ENCODE measurements at places on chromosomes 7 and 10.

GRCh38 chr10:84138478-84139125, 707 bp upstream of the GHITM start:
- DNase-seq = no peak

GRCh38 chr7:55134359-55134725, 115.5 kb downstream of the EGFR start:
- DNase-seq = no peak

DNA sequence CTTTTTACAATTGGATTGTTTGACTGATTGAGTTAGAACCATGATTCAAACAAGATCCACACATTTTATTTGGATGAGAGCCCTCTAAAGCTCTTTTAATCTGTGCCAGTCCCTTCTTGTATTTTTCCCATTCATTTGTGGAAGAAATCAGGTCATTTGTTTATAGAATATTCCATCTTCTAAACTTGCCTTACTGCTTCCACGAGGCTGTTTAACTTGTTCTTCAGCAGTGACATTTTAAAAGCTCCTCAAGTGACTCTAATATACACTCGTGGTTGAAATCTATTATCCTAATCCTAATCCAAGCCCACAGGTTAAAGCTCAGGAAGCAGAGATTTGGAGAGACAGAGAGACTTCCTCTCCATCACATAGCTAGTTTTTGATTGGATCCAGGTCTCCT, 155.4 kb upstream of the SVIL start:
- DNase-seq = no peak

DNA sequence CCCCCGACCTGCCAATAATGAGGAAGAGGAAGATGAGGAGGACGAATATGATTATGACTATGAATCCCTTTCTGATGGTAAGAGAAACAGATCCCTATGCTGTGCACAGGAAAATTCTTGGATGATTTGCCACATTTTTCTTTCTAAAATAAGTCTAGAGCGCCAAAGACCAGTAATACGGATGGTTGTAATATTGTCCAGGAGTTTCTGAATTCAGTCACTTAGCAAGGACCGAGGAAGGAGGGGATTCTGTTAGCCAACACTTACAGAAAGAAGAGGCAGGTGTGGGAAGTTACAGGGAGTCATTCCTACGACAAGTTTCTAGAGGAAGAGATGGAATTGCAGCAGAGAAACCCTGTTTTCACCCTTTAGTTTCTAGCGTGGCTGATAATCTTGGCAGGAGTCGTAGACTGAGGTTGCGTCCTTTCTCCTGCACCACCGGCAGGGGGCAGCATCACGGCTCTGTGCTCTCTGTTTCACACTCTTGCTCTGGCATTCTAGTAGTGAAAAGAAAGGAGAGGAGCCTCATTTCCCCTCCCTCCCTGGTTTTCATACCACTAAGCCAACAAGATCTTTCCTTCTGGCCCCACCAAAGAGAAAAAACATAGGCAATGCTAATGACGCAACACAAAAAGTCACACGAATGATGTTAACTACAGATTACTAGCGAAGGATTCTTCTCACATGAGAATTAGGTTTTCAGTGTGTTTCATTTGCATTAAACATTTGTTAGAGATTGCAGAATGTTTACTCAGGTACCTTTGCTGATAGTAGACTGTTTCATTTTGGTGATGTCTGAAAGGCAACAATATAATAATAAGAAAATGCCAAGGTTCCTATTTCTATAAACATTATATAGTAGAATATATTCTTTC, 82.7 kb downstream of the NOC3L start:
- no peak for DNase-seq

- no peak for DNase-seq
Measured at GRCh38 chr10:119368581-119368980, 161.2 kb downstream of the GRK5 start.

GRCh38 chr7:100069991-100070390, 11.5 kb downstream of the ZNF3 start:
- DNase-seq = no peak

DNA sequence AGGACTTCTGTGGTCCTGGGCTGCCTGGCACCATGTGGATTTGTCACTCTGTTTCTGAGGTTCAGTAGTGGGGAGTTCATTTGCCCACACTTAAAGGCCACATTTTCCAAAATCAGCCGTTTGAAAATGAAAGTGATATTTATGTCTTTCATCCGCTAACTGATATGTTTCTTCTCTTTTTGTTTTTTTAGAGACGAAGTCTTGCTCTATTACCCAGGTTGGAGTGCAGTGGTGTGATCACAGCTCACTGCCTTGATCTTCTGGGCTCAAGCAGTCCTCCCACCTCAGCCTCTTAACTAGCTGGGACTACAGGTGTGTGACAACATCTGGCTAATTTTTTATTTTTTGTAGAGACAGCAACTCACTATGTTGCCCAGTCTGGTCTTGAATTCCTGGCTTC, 58.6 kb downstream of the EBLN1 start:
- DNase-seq = no peak

GRCh38 chr7:280461-280860, 9.5 kb upstream of the FOXL3 start:
- DNase-seq = no peak

GRCh38 chr10:132329565-132330485, 2.2 kb upstream of the LRRC27 start:
- no peak for DNase-seq

DNA sequence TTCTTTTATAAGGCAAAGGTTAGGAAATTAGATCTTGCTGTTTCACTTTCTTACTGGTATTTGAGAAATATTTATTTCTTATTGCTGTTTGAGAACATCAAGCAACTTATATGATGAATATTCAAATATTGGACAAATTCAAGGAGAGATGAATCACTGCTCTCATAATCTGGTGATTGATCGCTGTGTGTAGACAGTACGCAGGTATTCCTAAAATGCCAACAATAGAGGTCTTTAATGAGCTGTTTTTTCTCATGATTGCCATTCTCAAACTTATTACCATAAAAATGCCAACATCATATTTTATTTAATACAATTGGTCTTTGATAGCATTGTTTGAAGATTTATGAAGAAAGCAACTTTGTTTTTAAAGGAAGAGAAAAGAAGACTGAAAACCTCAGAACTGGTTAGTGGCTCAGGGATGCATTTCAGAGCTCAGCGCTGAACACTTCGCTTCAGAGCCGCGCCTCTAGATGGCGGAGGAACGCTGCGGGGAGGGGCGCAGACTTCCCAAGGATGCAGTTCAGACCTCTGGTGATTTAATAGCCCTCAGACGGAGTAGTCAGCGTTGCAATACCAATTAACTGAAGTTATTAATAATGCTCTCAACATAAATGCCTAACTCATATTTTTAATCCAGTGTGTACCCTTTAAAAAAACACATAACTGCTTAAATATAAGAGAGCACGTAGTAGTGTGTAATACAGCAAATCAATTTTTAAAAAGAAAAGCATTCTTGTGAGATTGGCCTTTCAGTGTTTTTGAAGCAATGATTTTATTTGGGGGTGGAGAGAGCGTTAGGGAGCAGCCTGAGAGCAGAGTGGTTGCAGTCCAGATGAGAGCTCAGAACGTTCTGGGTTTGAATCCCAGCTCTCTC, 38.5 kb upstream of the STEAP4 start:
- no peak for DNase-seq

DNA sequence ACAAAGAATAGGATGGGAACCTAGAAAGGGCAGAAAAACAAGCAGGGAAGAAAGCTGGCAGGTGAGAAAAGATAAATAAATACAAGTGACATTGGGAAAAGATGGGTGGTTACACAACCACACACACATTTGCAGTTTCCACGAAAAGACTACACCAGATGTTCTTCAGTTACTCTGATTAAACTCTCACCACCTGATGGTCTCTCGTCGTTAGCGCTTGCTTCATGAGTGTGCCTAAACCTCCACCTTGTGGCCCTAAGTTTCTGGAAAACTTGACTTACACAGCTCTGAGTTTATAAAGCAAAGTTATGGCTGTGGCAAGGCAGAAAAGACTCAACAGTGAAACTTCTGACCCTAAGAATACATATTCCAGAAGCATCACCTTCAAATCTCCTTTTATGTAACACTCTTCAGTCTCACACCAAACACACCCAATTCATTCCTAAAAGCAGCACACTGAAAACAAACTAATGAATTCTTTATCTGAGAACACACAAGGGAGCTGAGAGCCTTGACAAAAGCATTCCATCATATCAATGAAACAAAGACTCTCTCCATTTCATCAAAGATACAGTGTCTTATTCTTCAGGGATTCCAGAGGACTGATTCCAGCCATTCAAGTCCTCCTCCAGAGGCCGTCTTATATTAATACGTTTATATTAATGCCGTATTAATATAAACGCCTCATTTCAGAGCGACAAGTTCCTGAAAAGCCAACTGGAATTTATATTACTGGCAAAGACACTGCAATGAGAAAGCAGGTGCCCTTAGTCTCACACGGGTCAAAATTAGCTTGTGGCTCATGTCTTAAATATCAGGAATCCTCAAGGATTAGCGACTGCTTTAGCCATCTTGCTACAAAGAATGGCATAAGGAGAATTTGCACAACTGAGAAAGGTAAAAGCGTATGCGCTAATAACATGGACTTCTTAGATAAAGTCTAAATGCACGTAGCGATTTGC, 77.6 kb downstream of the RNF216 start:
- DNase-seq = no peak

- peak; percentile 21 for DNase-seq
Measured at GRCh38 chr7:135620980-135621850, 41.1 kb upstream of the STMP1 start.

DNA sequence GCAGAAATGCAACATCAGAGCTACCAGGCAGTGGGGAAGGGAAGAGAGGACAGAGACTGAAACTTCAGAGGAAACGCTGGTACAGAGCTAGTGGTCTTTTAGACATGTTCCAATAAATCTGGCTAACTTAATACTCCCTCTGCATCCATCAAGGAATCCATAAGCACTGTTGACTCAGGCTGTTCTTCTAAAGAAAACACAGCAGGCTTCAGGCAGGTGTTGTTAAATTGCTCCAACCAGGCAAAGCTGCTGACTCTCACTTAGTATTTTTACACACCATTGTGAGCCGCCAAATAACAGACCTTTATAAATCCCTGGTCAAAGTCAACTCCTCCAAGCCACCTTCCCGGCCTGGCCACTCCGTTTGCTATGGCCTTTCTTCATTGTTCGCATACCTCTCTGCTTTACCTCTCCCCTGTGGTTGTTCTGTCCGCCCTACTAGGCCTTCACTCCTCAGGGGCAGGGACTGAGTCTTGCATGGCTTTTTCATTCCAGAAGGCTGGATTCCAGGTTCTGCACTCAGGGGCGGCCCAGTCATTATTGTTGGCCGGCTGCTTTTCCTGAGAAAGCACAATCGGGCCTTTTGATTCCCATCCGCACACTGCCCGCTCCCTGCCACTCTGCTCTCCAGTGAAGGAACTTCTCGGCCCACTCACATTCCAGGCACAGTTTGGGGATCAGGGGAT, 18.4 kb downstream of the CREB3L2 start:
- DNase-seq = no peak

GRCh38 chr7:125255810-125256209, 326.2 kb upstream of the POT1 start:
- no peak for DNase-seq

GRCh38 chr10:23413629-23414089, 25.2 kb upstream of the OTUD1 start:
- no peak for DNase-seq

DNA sequence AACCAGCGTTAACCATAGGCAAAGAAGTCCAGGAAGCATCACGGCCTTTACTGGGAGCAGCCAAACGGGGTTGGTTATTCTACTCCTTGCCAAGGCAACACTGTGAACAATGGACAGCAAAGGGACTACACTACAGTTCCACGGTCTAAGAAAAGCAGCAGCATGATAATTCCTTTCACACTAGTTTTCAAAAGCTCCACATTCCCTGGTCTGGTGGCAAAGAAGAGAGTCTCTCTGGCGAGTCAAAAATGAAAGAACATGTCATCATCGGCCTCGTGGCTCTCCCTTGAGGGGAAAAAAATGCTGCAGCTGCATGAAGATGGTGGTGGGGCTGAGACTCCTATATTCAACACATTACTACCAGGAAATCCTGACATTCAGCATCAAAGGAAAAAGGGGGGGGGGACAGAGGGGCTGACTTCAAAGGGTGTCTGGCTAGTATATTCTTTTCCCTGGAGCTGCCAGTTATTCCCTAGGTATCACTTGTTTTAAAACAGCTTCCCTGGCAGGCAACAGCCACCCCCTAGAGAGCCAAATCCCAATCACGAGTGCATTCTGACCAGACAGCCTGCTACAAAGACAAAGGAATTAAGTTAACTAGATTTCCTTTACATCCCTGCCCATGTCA, 49.1 kb downstream of the SLC37A3 start:
- no peak for DNase-seq

DNA sequence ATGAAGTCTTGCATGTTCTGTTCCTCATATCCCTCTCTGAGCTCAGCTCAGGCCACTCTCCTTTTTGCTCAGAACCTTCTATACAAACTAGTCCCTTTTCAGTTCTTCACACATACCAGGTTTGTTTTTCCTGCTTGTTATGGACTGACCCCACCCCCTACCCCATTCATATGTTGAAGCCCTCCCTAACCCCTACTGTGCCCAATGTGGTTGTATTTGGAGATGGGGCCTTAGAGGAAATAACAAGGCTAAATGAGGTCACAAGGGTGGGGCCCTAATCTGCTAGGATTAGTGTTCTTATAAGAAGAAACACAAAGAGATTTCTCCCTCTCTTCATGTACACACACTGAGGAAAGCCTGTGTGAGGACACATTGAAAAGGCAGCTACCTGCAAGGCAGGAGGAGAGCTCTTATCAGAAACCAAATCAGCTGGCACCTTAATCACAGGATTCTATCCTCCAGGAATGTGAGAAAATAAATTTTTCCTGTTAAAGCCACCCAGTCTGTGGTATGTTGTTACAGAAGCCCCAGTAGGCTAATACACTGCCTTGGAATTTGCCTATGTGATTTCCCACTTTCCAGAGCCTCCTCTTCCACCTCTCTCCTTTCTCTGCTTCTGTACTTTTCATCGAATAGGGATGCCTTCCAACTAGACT, 67.3 kb upstream of the DNAJB12 start:
- DNase-seq = no peak

DNA sequence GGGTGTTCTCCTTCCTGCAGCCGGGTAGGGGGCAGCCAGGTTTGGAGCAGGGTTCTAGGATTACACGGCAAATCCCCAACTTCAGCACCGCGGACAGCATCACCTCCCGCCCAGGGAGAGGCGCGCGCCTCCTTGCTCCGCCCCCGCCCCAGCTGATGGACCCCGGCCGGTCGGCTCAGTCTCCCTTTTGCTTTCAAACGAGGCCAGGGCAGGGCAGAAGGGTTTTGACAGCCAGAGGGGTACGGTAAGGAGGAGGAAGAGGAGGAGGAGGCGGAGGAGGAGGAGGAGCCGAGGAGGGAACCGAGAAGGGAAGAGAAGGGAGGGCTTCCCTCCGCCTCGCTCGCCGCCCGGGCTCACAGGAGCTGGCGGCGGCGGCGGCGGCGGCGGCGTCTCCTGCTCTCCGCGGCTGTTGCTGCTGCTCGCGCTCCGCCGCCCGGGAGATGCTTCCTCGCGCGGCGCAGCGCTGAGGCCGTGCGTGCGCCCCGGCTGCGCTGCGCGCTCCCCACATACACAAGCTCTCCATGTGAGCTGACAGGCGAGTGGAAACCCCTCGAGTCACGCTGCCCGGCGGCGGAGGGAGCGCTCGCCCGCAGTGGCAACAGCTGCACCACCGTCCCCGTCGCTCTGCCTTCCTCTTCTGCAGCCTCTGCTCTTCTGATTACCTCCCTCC, 615 bp upstream of the CNTNAP2 start:
- DNase-seq = peak; percentile 15

Measured in prostate gland (tissue), 2 donors.